ENCODE measurements at places on chromosomes 16 and 17. TPM values are rescaled to one million over a fixed set of nuclear protein-coding genes. Genes with fewer than 3 reads are reported as not detected.

- no peak for DNase-seq
These were observed 29.6 kb upstream of the MEOX1 start for GRCh38 chr17:43691317-43691693.

DNA sequence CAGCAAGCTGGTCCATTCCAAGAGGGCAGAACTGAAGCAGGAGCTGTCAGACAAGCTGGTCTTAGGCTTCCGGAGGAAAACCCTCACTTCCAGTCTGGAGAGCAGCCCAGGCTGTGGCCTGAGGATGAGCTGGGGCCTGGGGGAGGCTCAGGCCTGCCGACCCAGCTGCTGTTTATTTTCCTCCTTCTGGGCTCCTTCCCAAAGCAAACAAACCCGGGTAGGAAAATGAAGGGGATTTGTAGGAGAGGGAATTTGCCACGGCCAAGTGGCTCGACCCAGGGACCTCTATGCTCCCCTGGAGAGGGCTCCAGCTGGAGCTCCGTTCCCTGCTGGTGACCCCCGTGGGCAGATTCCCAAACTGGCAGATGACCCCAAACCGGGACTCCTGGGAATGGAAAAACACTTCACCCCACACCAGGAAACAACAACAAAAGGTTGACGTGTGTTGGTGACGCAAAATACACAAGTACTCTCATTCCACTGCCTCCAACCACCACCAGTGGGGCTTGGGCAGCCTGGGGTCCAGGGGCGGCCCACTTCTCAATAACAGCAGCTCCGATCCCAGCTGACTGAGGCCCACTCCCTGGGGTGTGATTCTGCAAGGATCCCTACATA is 8.8 kb downstream of the JUP start:
- DNase-seq: peak; percentile 87

- DNase-seq: no peak
These were observed 315.4 kb upstream of the TBX2 start for GRCh38 chr17:61084260-61084659.

DNA sequence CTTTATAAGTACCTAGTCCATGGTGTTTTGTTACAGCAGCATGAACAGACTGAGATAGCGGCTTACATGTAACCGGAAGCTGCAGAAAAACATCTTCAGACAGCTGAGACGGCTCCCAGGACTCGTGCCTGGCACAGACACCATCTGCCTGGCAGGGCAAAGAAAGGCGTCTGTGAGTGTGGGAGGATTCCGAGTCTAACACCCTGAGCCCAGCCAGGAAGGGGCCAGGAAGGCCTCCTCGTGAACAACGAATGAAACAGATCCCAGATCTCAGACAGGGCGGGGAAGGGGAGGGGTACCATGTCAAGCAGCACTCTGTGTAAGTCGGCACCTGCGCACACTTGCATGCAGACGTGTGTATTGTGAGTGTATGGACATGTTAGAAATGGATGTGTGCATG is 4.4 kb upstream of the CSNK1D start:
- DNase-seq: no peak

CACNG3 gene
- total RNA-seq: not detected

GRCh38 chr16:253833-254232 is 19.2 kb downstream of the FAM234A start:
- DNase-seq: no peak

- DNase-seq: no peak
These were observed 70.9 kb downstream of the GNAO1 start for GRCh38 chr16:56262148-56262547.

DNA sequence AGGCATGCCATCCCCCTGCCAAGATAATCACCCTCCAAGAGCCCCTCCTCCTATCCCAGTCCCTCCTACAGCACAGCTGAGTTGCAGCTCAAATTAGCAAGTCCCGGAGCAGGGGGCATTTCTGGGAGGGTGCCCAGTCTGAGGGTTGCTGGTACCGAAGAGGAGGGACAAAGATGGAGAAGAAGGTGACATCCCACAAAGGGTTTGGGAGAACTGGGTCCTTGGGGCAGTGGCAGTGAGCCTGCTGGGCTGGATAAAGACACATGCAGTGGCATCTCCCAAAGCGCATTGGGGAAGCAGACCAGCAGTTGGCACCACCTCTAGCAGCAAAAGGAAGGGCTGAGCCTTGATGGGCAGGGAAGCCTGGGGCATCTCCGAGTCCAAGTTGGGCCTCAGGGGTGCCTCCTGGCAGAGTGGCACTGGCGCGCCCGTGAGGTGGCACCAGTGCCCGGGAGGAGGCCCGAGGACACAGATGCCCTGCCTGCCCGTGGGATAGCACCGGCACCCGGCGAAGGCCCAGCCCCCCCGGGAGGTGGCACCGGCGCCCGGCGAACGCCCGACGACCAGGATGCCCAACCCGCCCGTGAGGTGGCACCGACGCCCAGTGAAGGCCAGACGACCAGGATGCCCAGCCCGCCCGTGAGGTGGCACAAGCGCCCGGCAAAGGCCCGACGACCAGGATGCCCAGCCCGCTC is 622 bp downstream of the TOM1L2 start:
- no peak for DNase-seq

DNA sequence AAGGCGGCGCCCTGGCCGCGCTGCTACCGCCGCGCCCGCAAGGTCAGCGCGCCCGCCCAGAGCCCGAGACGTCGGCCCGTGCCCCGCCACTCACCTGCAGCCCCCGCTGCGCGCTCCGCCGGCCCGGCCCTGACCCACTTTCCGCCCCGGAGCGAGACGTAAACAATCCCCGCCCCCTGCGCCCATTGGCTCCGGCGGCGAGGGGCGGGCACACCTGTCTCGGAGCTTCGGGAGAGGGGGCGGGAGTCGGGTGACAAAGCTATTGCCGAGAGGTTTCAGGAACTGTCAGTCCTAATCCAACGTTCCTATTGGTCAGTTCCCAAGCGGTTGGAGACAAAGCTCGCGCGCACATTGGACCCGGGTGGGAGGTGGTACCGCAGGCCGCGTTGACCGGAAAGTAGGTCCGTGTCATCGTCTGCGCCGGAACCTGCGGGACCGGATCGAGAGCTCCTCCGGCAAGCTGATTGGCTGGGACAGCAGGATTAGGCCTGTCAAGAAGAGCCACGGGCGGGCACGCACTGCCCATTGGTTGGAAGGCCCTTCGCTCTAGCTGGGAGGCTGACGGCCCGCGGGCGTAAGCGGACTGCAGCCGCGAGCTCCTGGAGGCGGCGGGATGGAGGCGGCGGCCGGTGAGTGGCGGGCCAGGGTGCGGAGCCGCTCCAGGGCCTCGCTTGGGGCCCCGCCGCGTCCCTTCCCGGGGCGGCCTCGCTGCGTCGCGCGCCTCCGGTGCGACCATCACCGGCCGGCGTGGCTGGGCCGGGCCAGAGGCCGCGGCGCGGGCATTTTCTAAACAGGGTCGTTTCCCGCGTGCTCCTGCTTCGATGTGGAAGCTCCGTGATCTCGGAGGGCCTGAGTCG is at the start of the genes NUBP2 and SPSB3:
Gene NUBP2, plus strand, starts transcription at position 553 of the 857 bp plus-strand sequence. Its CDS starts 61 bp downstream, at position 614.
Gene SPSB3, minus strand, starts transcription at position 164 of the 857 bp plus-strand sequence. CDS start 1,088 bp downstream, outside the sequence.
- peak; percentile 100 for DNase-seq

GRCh38 chr17:72876413-72876812 is 216.1 kb downstream of the SLC39A11 start:
- DNase-seq: no peak
